ENCODE measurements at places on chromosomes 2 and 18. TPM values are rescaled to one million over a fixed set of nuclear protein-coding genes. Genes with fewer than 3 reads are reported as not detected.

GRCh38 chr18:24014986-24015638 lies 558 bp downstream of the TTC39C start:
- peak; percentile 70 for DNase-seq

The SERPINB3 gene
- total RNA-seq: not detected

GRCh38 chr2:127527001-127527804 lies 914 bp upstream of the IWS1 start:
- peak; percentile 56 for DNase-seq

GRCh38 chr2:37653093-37653492 lies 18.3 kb downstream of the CDC42EP3 start:
- no peak for DNase-seq

GRCh38 chr2:239731422-239731821 lies 293.7 kb downstream of the NDUFA10 start:
- DNase-seq: no peak

All from M059J (cell line).